ENCODE measurements at places on chromosomes 4 and X.

DNA sequence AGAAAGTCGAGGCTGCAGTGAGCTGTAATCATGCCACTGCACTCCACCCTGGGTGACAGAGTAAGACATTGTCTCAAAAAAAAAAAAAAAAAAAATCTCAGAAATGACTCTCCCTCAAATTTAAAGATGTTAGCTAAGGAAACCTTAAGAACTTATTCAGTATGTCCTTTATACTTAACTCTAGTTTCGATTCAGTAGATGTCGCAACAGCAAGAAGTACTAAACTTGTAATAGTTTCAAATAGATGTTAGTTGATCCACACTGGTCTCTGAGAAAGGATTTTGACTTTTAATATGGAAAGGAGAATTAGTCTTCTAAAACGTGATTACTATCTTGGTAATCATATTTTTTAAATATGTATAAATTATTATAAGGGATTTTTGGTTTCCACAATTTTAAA lies 29.6 kb downstream of the NKX3-2 start:
- no peak for DNase-seq

- DNase-seq: no peak
These were observed 17.0 kb downstream of the MTHFD2L start for GRCh38 chr4:74174941-74175340.

- no peak for DNase-seq
These were observed 121.7 kb upstream of the MAP3K15 start for GRCh38 chrX:19636980-19637379.

DNA sequence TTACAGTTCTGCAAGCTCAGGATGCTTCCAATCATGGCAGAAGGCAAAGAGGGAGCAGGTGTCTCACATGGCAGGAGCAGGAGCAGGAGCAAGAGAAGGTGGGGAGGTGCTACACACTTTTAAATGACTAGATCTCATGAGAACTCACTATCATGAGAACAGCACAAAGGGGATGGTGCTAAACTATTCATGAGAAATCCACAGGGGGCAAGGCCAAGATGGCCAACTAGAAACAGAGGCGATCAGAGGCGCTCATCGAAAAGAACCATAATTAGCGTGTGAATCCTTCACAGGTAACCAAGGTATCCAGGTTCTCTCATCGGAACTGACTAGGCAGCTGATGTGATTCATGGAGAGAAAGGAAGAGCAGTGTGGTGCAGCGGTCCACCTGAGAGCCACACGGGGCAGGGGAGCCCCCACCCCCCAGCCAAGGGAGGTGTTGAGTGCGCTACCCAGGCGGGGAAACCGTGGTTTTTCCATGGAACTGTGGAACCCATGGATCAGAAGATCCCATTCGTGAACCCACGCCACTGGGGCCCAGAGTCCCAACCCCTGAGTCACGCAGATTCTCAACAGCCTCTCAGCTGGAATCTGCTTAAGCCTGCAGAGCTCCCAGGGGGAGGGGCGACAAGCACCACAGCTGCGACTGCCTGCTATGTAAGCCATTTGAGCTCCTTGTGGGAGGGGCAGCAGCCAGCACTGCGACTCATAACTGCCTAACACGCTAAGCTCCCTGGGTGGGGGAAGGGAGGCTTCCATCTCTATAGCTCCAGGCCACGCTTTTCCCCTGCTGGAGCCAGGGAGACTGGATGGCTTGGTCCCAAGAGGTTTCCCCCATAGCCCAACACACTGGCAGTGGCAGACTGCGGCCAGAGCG lies 46.7 kb downstream of the FGF16 start:
- DNase-seq: no peak

GRCh38 chr4:48483777-48484493 lies 792 bp downstream of the SLC10A4 start:
- peak; percentile 14 for DNase-seq

GRCh38 chr4:14410516-14410915 lies 591.8 kb upstream of the CPEB2 start:
- DNase-seq: no peak

GRCh38 chrX:143581240-143581639 lies 54.7 kb downstream of the SLITRK4 start:
- DNase-seq: no peak

GRCh38 chr4:40173470-40173875 lies 23.4 kb upstream of the RHOH start:
- DNase-seq: peak; percentile 54

- DNase-seq: no peak
These were observed 1096.1 kb upstream of the SLIT2 start for GRCh38 chr4:19155568-19155967.

GRCh38 chr4:11623726-11624037 lies 195.0 kb upstream of the HS3ST1 start:
- DNase-seq: no peak

DNA sequence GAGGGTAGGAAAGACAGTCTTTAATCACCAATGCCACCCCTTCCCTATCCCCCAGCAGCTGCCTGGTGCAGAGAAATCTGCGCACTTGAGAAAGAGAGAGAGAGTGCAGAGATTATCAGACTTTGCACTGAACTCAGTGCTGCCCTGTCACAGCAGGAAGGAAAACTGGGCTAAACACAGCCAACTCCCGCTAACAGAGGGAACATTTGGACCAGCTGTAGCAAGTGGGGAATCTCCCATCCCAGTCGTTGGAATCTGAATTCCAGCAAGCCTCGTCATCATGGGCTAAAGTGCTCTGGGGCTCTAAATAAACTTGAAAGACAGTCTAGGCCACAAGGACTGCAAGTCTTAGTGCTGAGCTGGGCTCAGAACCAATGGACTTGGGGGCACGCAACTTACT lies 168.7 kb downstream of the DLG3 start:
- DNase-seq: no peak

Data from germinal center (tissue), 1 donor.